ENCODE measurements at places on chromosomes 12 and 14.

DNA sequence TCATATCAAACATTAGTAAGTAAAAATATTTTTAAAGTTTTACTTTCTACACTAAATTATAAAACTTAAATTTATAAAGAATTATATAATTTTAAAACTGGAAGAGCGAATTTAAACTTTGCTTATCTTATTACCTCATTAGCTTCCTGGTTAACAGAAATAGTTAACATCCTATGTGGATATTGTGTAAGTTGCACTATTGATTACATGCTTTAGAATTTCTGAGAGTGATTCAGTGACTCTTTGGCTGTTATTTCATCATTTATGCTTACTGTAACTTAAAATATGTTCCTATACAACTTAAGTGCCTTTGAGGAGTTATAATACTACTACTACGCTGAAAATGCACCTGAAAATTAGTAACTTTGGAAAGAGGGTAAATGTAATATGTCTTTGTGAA is 101.4 kb downstream of the FOXA1 start:
- DNase-seq = no peak

DNA sequence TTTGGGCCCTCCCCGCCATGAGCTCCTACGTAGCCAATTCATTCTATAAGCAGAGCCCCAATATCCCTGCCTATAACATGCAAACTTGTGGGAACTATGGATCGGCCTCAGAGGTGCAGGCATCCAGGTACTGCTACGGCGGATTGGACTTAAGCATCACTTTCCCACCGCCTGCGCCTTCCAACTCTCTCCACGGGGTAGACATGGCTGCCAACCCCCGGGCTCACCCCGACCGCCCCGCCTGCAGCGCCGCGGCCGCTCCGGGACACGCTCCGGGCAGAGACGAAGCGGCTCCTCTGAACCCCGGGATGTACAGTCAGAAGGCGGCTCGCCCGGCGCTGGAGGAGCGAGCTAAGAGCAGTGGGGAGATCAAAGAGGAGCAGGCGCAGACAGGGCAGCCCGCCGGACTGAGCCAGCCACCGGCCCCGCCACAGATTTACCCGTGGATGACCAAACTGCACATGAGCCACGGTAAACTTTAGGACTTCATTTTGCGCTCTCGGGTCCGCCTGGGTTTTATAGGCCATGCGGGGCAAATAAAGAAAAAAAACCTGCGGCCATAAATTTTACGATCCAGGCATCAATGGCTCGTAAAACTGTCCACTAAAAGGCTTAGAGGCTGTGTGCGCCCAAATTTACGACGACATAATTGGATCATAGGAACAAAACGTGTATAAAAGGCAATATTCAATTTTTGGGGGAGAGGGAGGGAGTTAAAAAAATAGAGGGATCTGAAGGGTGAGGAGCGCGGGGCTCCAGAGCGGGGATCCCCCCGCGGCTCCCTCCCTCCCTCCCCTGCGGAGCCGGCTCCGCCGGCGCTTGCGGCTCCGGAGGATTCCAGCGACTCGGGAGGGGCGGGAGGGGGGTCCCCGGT is 493 bp downstream of the HOXC5 start:
- DNase-seq = no peak

DNA sequence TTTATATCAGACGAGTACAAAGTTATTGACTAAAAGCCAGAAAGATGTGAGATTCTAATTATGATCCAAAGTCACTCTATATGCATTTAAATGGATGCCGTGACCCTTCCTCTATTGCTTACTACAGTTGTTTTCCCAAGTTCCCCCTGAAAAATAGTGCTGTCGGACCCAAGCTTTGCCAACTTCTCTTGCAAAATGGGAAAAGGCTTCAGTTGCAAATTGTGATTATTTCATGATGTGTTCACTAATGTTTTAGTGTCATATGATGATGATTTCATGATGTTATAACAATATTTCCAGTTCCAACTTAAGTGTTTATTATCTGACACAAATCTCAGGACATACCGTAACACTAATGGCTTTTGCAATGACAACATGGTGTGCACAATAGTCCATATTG is 534.6 kb upstream of the ATP2B1 start:
- DNase-seq = no peak

- DNase-seq = no peak
These were observed 63.9 kb downstream of the SYT1 start for GRCh38 chr12:78928200-78929074.

DNA sequence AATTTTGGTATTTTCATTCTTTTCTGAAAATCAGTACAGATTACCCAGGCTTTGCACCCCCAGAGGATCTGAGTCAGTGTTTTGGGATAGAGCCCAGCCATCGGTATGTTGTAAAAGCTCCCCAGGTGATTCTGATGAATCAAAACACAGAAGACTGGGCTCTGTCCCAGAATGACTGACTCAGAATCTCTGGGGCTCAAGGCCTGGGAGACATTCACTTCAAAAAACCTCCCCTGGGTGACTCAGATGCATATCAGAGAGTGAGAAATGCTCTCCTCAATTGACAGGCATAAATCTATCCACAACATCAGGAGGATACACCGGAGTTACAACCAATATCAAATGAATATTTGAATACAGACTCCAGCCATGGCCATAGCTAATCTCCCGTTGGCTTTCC is 32.6 kb downstream of the SLC35F4 start:
- DNase-seq = peak; percentile 50

DNA sequence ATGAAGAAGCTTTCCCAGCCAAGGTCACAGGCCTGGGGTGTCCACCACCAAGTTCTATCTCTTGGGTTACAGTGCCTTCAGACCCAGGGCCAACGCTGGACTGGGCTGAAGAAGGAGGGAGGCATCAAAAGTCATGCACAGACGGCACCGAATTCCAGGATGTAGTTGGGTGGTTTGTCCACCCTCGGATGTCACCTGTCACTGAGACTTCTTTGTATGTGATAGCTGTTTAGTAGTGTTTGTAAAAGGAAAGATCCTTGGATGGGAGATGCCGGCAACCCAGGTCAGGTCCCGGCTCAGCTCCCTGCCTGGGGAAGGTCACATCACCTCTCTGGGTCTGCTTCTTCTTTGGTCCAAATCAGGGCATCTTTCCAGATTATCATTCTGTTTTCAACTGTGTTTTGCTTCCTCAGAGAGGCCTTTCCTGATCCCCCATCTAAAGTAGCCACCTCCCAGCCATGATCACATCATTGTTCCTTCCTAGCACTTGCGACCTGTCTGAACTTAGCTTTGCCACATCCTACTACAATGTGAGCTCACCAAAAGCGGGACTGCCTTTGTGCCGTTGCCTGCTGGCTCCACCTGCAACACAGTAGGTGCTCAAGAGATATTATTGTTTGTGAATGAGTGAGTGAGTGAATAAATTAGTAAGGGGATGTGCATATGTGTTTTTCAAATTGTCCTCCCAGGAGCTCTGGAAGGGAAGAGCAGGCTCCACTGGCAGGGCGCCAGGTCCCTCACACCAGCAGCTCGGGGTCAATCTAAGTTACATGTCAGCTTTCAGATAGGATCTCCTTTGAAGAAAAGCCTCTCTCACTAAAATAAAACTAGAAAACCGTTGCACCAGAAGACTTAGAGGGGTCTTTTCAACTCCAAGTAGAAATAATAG is 2.1 kb downstream of the TSPAN11 start:
- no peak for DNase-seq

DNA sequence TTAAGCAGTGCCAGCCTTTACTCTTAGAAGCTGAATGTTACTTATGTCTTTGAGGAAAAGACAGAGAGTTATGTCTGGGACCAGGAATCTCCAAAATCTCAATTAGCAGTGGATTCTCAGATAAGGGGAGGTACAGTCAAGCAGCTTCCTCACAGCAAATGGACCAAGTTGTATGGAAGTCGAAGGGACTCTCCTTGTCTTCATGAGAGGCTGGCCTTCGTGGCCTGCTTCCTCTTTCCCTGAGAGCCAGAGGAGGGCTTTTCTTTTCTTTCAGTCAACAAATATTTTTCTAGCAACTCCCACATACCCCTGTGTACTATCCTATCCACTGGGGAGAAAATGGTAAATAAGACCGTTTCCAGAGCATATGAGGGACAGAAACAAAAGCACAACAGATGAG is 6.6 kb upstream of the WNT5B start:
- no peak for DNase-seq

DNA sequence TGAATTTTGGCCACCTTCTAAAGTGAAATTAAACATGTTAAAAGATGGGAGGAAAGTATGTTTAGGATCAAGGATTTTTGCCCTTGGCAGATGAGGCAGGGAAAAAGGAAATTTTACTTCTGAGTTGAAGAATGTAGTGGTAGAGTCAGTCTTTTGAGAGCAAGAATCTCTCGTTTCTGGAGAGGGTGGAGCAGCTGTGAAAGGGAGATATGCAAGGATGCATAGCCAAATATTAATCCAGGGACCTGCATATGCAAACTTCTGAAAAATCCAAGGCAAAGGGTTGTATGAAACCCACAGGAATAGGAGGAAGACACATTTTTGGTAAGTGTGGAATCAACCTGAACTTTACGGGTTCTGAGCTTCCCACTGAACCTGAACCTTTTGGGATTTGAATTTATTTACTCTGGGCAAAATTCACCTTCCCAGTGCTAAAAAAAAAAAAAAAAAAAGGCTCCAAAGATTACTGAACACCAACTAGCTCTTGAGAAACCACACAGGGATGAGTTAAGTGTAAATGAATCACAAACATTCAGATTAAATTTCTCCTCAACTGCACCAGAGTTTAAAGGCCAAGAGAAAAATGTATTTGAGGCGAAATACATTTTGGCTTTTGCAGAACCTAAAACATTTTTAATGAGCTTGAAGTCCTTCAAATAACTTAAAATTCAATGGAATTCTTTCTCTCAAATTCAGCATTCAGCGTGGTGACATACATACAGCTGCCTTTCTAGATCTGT is 187.1 kb upstream of the CDKN3 start:
- peak; percentile 19 for DNase-seq

DNA sequence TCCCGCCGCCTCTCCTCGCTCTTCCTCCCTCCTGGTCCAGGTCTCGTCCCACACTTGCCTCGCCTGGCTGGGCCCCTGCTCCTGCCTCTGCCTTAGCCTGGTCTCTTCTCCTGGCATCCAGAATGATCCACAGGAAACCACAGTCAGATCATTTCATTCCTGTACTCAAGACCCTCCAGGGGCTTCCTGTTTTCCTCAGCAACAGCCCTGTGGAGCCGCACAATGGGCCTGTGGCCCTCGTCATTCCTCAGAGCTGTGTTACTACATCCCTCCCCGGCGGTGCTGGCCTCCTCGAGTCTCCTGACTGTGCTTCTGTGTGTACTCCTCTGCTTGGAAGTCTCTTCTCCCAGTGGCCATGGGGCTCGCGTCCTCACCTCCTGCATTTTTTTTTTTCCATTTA is 20.1 kb downstream of the ATP6V0A2 start:
- no peak for DNase-seq

DNA sequence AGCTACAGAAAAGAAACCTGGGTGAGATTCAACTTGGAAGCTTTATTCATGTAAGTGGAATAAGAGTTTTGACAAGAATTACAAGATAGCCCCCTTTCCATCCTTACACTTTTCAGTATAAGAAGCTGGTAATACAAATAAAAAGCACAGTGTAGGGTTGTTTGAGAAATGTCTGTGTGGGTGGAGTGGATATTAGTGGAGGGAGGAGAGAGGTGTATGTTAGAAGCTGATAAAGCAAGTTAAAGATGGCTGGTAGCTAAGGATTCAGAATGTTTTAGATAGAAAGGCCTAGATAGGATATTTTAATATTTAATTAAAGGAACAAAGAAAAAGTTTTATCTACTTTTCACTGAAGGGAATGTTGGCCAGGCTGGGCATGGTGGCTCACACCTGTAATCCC is 12.5 kb downstream of the CFAP54 start:
- DNase-seq = no peak

GRCh38 chr12:100796621-100797020 is 2.0 kb downstream of the ANO4 start:
- DNase-seq = no peak

GRCh38 chr12:111158992-111159391 is 209.9 kb downstream of the PHETA1 start:
- DNase-seq = no peak

DNA sequence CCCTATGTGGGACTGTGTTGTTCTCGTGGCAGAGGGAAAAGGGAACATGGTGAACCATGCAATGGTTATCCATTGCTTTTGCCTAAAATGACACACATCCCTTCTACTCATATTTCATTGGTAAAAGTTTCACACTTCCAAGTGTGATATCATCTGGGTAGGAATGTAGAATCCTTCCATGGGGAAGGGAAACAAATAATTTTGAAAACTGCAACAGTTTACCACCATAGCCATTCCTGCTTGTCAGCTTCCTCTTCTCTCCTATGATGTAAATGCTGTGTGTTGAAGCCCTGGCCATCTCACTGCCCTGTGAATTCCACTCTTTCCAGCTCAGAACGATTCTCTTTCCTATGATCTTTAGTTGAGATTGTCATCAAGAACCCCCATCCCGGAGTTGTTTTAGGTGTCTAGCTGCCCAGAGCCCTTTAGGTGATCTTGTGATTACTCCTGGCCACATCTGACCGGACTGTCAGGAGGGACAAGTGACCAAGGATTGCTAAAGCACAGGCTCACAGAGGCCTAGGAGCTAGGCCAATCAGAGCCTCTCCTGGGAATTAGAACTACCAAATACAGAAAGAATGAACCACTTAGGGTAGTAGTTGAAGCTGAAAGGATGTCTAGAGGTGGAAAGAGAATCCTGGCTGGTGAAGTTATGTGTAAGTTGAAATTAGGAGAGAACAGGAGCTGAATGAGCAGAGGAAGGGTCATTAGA is 84.6 kb downstream of the VCPKMT start:
- no peak for DNase-seq

GRCh38 chr12:13091832-13092231 is 11.6 kb downstream of the GSG1 start:
- no peak for DNase-seq

- DNase-seq = no peak
These were observed 411 bp downstream of the BTBD7 start for GRCh38 chr14:93332397-93332852.

Measured in AG09319 (cell line).